Activated naive CD4-positive, alpha-beta T cell (primary cell): ENCODE measurements at places on chromosomes 13 and 19.

DNA sequence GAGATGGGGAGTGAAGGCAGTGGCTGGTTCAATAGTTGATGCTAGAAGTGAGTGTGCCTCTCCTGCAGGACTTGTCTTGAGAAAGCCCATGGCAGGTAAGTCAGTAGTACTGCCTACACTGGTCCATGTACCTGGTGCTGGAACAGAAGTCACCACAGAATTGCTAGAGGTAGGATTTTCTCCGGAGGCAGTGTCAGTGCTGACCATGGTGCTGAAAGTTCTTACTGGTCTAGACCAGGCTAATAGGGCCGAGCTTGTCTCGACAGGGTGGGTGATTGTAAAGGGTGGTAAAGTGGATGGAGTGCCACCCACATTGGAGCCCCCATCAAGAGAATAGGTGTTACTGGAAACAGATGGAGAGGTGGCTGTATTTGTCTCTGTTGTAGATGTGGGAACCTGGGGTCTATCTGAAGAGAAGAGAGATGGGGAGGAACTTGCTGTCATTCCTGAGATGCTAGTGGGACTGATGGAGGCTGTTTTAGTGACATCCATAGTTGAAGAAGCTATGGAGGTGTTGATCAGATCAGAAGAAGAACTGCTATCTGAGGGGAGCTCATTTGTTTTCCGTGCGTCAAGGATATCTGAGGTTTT is 36.6 kb downstream of the MUC16 start:
- no peak for DNase-seq

DNA sequence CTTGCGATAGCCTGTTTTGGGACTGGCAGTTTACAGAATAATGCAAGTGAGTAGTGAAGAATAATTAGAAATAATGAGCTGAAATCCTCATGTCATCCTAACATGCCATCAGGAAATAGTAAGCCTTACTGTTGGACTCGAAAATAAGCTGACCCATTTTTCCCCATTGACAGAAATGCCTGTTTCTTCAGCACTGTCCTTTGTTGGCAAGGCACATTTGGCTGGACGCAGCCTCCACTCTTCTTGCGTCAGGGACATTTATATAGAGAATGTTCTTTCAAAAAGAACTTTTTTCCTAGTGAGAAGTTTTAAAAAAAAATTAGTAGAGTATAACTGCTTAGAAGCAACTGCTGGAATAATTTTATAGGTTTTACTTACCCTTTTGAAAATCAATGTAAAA is 47.1 kb downstream of the ARHGAP35 start:
- no peak for DNase-seq

DNA sequence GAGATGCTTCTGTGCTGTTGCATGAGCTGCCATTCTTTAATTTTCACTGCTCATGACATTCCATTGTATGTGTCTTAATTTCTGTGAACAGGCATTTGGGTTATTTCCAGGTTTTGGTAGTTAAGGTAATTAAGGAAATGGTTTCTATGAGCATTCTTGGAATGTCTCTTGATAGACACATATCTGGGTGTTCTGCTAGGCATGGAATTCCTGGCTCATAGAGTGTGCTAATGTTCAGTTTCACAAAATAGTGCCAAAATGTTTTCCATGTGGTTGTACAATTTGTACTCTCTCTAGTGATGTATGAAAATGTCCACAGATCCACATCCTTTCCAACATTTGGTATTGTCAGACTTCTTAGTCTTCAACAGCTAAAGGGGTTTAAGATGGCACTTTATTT is 680.9 kb upstream of the SGCG start:
- DNase-seq: no peak

DNA sequence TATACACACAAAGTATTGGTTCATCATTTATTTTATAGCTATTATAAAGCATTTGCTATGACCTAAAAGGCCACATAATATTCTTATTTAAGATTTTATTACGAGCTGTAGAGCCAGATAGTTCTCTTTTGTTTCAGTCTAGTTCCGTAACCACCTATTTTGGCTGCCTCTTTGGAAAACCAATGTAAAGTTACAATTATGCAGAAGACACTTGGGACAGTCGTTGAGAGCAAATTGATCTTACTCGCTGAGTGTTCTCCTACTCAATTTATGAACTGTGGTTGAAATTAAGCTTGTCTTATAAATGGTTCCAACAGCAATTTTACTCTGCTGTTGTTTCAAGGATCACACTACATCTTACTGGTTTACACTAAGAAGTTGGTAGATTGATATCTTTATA is 122.3 kb downstream of the SLC7A1 start:
- no peak for DNase-seq

- no peak for DNase-seq
Measured at GRCh38 chr19:48596679-48597465, 9.7 kb upstream of the SPACA4 start.

- DNase-seq: no peak
Measured at GRCh38 chr13:73913751-73914518, 220.3 kb downstream of the KLF12 start.

DNA sequence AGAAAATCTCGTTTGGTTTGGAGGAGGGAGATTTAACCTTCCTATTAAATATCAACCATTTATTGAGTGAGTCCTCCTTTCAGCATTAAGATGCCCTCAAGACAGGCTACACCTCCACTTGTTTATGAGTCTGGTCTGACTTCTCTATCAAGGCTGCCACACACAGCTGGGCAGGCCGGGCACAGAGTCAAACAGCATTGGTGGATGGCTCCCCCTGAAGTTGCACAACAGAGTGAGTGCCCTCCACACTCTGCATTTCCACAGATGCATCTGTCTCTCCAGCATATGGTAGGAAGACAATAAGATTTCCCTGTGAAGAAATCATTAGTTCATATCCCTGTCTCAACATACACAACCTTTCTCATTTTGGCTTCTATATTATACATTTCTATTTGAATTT is 31.4 kb downstream of the PHF11 start:
- DNase-seq: no peak

DNA sequence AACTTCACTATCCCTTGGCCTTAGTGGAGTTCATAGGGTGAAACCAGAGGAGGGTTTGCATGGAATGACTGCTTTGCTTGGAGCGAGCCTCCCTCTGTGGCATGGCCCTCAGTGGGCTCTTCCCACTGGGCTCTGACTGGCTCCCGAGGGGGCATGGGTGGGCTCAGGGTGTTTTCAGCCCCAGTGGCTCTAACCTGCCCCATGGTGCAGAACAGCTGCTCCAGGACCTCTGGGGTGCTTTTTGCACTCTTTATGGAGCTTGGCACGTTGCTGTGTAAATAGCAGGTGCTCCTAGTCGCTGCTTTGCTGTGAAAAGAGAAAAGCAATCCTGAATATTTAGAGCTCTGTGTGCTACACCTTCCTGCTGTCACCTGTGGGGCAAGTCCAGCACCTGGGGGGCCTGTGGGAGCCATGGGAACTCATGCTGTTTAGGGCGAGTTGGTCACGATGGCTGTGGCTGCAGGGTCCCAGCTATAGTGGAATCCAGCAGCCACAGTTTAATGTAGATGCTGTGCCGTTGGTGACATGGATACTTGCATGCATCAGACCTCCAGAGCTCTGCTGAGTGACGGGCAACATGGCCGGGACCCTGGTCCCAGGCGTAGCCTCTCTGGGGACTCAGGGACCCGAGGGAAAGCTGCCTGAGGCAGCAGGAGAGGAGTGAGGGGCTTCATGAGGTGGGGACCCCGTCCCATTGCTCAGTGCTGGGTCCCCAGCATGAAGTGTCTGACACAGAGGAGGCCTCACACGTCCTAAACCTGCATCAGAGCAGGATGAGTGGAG is 14.3 kb upstream of the MCF2L start:
- no peak for DNase-seq

DNA sequence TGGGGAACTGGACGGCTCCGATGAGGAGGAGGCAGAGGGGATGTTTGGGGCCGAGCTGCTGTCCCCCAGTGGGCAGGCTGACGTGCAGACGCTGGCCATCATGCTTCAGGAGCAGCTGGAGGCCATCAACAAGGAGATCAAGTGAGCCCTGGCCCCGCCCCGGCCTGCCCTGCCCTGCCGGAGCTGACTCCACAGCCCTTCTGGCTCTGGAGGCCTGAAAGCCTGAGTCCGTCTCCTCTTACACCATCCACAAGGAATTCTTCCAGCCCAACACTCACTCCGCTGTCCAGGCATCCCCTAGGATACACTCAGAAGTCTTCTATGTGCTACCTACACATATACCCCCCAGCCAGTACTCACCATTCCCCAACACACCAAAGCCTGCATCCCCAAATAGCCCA is 17.4 kb downstream of the PPFIA3 start:
- DNase-seq: no peak

DNA sequence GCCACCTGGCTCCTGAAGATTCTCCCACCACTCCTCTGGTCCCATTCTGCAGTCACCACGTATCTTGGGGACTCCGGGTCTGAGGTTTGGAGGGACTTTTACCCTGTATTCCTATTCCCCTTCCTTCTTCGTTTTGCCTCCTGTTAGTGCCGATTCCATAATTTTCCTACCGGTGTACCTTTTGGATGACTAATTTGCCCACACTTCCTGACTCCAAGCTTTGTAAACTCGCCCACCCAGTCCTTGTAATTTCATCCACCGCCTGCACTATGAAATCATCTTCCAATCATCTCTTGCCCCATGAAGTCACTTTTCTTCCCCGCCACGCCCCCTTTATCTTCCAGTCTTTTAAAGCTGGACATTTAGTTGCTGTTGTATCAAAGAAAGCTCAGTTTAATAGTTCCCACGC is 572 bp downstream of the UCHL3 start:
- no peak for DNase-seq

- DNase-seq: no peak
Measured at GRCh38 chr13:23674795-23675640, 104.8 kb downstream of the TNFRSF19 start.

- no peak for DNase-seq
Measured at GRCh38 chr13:66794340-66795031, 435.6 kb downstream of the PCDH9 start.

GRCh38 chr19:15324791-15325519 is 7.4 kb downstream of the BRD4 start:
- no peak for DNase-seq

DNA sequence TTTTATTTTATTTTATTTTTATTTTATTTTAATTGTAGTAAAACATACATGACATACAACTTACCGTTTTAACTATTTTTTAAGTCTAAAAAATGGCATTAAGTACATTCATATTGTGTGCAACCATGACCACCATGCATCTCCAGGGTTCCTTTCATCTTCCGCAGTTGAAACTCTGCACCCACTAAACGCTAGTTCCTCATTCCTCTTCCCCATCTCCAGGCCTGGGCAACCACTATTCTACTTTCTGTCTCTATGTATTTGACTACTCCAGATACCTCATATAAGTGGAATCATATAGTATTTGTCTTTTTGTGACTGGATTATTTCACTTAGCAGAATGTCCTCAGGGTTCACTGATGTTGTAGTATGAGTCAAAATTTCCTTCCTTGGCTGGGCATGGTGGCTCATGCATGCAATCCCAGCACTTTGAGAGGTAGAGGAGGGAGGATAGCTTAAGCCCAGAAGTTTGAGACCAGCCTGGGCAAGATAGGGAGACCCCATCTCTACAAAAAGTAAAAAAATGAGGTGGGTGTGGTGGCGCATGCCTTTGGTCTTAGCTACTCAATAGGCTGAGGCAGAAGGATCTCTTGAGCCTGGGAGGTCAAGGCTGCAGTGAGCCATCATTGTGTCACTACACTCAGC is 55.7 kb upstream of the ZNF507 start:
- DNase-seq: no peak

DNA sequence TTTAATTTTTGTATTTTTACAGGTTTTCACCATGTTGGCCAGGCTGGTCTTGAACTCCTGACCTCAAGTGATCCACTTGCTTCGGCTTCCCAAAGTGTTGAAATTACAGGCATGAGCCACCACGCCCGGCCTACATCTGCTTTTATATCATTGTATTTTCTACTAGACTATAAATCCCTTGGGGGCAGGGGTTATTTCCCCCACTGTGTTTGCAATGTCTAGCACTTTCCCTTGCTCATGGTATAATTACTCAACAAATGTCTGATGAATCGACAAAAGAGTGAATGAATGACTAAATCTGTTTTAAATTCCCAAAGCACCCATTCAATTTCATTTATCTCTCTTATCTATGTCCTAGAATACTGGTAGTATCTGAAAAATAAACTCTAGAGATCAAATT is 244.5 kb upstream of the CSNK1A1L start:
- DNase-seq: no peak

DNA sequence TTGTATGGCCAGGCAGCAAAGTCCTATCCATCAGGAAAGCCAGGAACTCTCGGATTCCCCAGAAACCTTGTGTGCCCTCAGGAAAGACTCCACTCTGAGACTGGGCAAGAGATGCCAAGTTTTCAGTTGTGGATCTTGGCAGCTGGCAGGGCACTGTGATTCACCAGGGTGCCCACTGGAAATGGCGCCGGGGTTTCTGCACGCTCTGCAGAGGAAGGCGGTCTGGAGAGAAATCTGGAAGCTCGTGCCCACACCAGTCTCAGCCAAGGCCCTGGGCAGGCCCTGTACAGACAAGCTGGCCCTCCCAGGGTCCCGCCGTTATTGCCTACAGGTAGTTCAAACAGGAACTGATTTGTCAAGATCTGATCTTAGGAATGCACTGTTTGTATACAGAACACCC is 4.9 kb downstream of the NAPA start:
- DNase-seq: no peak

DNA sequence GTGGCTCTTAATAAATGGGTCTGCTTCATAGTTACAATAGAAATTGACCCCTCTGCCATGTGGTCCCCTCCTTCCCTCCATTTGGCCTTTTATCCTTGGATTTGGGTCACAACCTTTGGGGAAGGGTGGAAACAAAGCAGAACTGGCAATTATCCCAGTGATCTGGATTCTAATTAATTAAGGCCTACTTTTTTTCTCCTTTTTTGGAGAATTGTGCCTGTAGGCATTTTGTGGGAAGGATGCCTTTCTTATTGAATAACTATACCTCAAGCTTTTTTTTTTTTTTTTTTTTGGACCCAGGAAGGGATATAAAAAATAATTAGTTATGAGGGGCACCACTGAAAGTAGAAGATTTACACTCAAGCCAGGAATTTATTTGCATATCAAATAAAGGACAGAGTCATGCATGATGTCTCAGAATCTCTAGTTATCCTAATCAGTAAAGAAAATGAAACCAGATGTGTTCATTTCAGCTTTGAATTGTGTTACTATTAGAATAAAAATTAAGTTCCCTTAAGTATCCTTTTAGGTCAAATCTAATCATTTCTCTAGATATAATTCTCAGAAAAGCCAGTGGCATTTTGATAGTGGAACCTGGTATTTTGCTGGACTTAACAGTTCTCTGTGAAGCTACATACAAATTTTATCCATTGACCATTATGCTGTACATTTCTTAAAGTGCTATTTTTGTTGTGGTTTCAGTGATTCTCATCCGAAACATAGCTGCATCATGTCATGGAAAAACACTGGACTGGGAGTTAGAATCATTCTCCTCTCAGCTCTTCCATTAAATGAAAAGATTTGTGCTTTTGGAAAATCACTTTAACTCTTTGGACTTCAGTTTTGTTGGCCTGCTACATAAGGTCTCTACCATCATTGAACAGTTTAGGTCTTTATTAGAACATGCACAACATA is 129.3 kb downstream of the KCNRG start:
- no peak for DNase-seq
